GM23338 (cell line): ENCODE measurements at places on chromosomes 2 and 18. TPM values are rescaled to one million over a fixed set of nuclear protein-coding genes. Genes with fewer than 3 reads are reported as not detected.

Gene LRATD1
- total RNA-seq: 3.5 and 5.7 TPM in 2 replicates

GRCh38 chr2:72824224-72824842 lies 1.5 kb downstream of the EXOC6B start:
- peak; percentile 20 for DNase-seq
- H3K36me3 ChIP-seq: no peaks in the 10 kb centered on the region
- peak overlapping the region; percentile 92 for H3K4me3 ChIP-seq
- no peak overlapping the region for H3K27ac ChIP-seq
- peaks cover 15% of the 10 kb centered on the region for H3K4me1 ChIP-seq
- no peaks in the 10 kb centered on the region for H3K27me3 ChIP-seq

DNA sequence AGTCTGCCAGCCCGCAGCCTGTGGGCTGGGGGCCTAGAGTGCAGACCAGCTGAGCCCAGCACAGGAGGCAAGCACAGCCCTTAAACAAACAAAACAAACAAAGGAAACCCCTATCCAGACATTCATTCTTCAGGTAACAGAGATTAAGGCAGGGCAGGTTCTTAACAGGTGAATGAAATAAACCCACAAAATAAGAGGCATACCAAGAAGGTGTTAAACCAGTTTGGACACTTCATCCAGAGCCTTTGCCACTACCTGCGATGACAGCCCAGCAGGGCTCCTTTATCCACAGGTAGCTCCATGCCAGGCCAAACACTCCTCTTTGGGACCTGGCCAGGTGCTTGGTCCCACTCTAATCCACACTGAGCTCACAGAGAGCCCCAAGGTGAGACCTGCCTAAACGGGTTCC lies 209.7 kb upstream of the SIX2 start:
- no peak overlapping the region for H3K4me3 ChIP-seq

- DNase-seq: no peak
- H3K36me3 ChIP-seq: no peaks in the 10 kb centered on the region
- no peak overlapping the region for H3K27ac ChIP-seq
- no peak overlapping the region for H3K4me3 ChIP-seq
- H3K27me3 ChIP-seq: no peaks in the 10 kb centered on the region
- H3K4me1 ChIP-seq: peaks cover 11% of the 10 kb centered on the region
Observed at GRCh38 chr2:199025146-199025545, 432.6 kb downstream of the SATB2 start.

GRCh38 chr2:119022678-119023077 lies 80.7 kb downstream of the MARCO start:
- no peaks in the 10 kb centered on the region for H3K36me3 ChIP-seq
- no peak overlapping the region for H3K4me3 ChIP-seq
- H3K27ac ChIP-seq: no peak overlapping the region
- no peaks in the 10 kb centered on the region for H3K27me3 ChIP-seq

Gene LRRC30
- total RNA-seq: not detected in 2 replicates

GRCh38 chr2:129318581-129319421 lies 660.7 kb upstream of the RAB6C start:
- H3K4me3 ChIP-seq: no peak overlapping the region
- no peaks in the 10 kb centered on the region for H3K36me3 ChIP-seq
- H3K27me3 ChIP-seq: no peaks in the 10 kb centered on the region
- no peak for DNase-seq
- no peak overlapping the region for H3K27ac ChIP-seq

Gene MYO5B
- total RNA-seq: 6.8 and 19.1 TPM in 2 replicates

DNA sequence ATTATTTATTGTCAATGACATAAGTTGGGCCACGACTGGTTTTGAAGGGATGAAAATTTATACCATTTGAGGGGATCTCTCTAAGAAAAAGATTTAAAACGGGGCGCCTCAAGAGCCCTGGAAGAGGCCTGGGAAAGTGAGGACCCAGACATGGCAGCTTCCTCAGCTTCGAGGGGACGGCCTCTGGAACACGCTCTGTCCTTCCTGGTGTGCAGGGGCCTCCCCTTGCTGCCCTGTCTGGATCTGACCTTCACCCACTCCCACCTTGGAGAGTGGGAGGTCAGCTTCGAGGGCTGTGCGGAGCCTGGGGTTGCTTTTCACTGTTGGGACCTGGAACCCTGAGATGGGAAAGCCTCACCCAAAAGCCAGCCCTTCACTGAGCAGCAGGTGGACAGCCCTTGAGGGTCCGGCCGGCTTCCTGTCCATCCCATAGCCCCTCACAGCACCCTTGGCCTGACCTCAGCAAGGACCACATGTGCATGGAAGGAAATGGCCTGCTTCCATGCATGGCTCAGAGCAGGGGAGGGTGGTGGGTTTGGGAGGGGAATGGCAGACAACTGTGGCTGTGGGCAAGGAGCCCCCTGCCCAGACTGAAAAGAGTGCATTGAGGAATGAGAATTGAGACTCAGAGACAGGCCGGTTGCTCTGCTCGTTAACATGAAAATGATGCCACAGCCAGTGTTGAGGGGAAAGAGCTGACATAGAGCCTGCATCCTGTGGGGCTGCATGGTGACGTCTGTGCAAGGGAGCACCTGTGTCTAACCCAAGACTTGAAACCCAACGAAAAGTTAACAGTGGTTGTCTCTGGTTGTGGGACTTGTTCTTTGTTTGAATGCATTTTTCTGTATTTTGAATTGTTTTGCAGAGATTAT lies 16.3 kb downstream of the FBLN7 start:
- H3K27me3 ChIP-seq: no peaks in the 10 kb centered on the region
- DNase-seq: no peak
- H3K4me3 ChIP-seq: no peak overlapping the region
- H3K27ac ChIP-seq: no peak overlapping the region
- no peaks in the 10 kb centered on the region for H3K36me3 ChIP-seq

Gene MYCN
- total RNA-seq: 145 and 161 TPM in 2 replicates

DNA sequence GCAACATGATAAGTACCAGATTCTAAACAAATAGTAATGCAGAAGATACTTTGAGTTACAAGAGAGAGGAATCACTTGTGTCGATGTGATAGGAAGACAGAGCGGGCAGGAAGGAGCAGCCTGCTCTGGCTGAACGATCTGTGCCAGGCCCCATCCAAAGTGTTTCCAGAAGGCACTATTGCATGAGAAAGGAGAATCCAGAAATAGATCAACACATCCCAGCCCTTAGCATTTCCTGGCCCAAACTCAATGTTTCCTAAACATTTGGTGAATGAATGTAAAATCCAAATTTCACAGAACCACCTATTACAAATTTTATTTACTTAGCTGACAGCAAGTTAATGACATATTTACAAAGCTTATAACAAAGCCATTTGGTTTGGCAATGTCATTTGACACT lies 257.2 kb downstream of the TXNL1 start:
- no peaks in the 10 kb centered on the region for H3K27me3 ChIP-seq
- no peak for DNase-seq
- no peaks in the 10 kb centered on the region for H3K4me1 ChIP-seq
- no peak overlapping the region for H3K27ac ChIP-seq
- H3K4me3 ChIP-seq: no peak overlapping the region

DNA sequence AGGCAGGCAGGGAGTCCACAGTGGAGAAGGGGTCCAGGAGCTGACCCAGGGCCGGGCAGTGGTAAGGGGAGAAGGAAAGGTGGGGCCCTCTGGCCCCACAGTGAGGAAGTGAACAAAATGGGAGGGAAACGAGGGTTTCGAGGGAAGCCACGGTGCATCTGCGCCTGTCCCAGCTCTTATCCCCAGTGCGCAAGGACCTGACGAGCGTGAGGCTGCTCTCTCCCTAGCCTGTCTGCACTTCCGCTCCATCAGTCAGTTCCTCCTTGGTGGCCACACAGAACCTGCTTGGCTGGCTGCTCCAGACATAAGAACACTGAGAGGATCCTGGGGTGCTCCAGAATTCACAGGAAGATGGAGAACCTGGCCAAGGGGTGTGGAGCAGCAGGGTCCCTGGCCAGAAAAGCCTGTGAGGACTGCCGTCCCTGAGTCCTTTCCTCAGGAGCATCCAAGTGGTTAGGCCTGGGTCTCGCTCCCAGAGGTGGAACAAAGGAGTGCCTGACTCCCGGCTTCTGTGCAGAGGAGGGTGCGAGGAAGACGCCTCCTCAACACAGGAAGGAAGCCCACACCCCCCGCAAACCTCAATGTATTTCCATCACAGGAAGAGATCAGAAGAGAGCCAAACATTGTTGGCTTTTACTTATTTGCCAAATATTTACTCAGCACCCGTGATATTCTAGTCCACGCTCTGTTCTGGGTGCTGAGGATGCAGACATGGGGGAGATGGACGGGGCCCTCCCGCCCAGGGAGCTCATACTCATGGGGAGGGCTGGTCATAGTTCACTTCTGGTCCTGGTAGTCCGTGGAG lies 43.7 kb upstream of the SEMA4C start:
- no peak overlapping the region for H3K27ac ChIP-seq
- no peaks in the 10 kb centered on the region; the same call in 1 of the 2 replicates for H3K27me3 ChIP-seq
- no peak overlapping the region for H3K4me3 ChIP-seq
- no peak for DNase-seq
- no peaks in the 10 kb centered on the region; the same call in 1 of the 2 replicates for H3K4me1 ChIP-seq

DNA sequence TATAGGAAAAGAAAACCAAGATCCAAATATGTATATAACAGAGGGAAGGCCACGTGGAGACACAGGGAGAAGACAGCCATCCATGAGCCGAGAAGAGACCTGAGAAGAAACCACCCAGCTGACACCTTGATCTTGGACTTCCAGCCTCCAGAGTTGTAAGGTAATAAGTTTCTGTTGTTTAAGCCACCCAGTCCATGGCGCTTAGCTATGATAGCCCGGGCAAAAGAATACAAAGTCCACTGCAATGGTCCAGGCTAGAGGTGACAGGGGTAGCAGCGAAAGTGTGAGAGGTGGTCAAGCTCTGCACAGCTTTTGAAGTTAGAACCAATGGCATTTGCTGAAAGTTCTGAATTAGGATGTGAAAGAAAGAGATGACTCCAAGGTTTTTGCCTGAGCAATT lies 2.8 kb downstream of the MYOM1 start:
- no peak for DNase-seq
- no peak overlapping the region for H3K4me3 ChIP-seq
- H3K36me3 ChIP-seq: no peaks in the 10 kb centered on the region; the same call in 1 of the 2 replicates
- H3K27me3 ChIP-seq: no peaks in the 10 kb centered on the region
- peaks cover 14% of the 10 kb centered on the region for H3K4me1 ChIP-seq

Gene CPS1
- 11.0 and 15.7 TPM in 2 replicates for total RNA-seq

DNA sequence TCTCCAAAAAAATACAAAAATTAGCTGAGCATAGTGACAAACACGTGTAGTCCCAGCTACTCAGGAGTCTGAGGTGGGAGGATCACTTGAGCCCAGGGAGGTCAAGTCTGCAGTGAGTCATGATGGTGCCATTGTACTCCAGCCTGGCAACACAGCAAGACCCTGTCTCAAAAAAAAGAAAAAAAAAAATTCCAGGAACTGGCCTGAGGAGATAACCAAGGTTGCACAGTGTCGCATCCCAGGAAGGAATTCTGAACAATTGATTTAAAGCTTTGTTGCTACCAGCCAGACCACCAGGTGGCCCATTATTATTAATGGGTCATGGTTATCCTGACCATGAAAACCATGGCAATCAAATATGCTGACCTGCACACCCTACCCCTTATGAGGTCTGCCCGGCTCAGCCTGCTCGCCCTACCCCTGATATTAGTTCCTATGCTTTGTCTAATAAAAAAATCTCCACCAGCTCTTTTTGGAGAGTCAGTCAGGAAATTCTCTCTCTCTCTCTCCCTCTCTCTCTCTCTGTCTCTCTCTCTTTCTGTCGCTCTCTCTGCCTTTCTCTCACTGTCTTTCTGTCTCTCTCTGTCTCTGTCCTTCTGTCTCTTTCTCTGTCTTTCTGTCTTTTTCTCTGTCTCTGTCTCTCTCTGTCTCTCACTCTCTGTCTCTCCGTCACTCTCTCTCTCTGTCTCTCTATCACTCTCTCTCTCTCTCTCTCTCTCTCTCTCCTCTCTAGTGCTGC lies 73.7 kb downstream of the NCAPH start:
- H3K4me3 ChIP-seq: no peak overlapping the region
- H3K27ac ChIP-seq: no peak overlapping the region
- DNase-seq: no peak
- H3K4me1 ChIP-seq: peaks cover 36% of the 10 kb centered on the region
- no peaks in the 10 kb centered on the region for H3K27me3 ChIP-seq

Gene EVX2
- 0.03 and 0.04 TPM in 2 replicates for total RNA-seq

Gene TACR1
- total RNA-seq: 5.6 and 7.3 TPM in 2 replicates
